ENCODE measurements at places on chromosomes 2 and 18.

- peak; percentile 77 for DNase-seq
Observed at GRCh38 chr2:226423498-226423960, 376.1 kb downstream of the IRS1 start.

DNA sequence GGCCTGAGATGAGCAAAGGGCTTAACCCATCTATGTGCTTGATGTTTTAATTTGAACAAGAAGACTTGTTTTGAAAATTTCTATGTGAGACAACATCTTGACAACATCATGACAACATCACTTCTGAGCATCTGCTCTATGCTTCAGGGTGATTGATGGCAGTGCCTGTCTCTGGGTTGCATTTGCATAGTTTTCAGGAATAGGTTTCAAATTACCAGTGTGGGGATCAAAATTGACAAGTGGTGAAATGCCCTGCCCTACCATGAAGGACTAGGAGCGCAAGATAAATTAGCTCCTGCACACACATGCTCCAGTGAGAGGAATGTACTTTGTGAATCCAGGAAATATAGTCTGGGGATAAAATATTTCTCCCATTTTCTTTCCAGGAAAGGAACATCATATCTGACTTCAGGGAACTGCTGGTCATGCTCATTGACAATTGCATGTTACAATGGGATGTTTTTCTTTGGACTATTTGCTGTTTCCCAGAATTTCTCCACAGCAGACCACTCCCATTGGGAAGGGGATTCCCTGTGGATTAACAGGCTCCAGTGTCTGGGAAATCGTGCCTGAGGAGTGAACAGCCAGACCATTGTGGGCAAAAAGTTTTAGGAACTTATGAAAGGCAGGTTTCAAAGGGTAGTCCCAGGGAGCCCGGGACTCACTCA, 45.3 kb upstream of the IL1R2 start:
- DNase-seq, result no peak

- DNase-seq, result no peak
Observed at GRCh38 chr2:20052229-20052851, 912 bp upstream of the LAPTM4A start.

DNA sequence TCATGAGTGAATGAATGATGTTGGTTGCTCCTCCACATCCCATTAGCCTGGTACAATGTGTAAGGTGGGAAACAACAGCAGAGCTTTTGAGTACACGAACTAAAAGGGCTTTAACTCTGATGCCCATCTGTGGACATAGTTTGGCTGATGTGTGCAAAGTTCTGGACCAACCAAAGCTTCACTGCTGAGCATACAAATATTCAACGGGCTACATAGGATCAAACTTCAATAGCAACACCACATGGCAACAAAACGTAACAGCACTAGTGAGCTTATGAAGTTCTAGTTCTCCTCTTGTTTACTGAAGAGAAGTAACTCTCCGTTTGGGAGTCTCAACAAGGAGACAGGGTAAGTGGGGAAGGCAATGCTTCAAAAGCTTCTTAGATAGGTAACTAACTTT, 20.4 kb downstream of the STAM2 start:
- no peak for DNase-seq

- DNase-seq, result no peak
Observed at GRCh38 chr18:77133051-77133834, 660 bp upstream of the MBP start.

DNA sequence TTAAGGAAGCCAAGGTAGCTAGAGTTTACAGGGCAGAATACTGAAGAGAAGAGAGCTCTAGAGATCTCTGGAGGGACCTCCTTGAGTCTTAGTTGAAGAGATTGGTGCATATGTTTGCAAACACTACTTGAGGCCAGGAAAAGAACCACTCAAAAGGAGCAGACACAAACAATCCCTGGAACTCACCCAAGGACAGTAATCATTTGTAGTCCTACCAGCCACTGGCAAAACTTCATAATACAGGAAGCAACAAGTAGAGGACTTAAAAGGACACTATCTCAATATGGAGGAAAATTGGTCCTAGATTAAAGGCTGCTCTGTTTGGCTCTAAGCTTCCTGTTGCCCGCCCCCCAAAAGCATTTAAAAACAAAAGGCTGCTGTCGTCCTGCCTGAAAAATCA, 46.9 kb upstream of the UBXN4 start:
- no peak for DNase-seq

DNA sequence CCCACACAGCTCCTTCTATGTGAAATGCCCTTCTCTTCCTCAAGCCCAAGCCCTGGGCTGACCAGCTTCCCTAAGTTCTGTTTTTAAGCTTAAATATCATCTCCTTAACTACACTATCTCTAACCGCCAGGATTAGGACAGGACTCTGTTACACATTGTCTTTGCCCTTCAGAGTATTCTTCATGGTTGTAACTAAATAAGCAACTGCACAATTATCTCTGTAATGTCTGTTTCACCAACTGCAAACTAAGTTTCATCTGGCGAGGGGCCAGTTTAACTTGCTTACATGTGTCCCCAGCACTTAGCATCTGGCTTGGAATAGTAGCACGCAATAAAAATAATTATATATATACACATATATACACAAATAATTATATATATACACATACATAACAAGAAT, 1.1 kb upstream of the ERMN start:
- no peak for DNase-seq

DNA sequence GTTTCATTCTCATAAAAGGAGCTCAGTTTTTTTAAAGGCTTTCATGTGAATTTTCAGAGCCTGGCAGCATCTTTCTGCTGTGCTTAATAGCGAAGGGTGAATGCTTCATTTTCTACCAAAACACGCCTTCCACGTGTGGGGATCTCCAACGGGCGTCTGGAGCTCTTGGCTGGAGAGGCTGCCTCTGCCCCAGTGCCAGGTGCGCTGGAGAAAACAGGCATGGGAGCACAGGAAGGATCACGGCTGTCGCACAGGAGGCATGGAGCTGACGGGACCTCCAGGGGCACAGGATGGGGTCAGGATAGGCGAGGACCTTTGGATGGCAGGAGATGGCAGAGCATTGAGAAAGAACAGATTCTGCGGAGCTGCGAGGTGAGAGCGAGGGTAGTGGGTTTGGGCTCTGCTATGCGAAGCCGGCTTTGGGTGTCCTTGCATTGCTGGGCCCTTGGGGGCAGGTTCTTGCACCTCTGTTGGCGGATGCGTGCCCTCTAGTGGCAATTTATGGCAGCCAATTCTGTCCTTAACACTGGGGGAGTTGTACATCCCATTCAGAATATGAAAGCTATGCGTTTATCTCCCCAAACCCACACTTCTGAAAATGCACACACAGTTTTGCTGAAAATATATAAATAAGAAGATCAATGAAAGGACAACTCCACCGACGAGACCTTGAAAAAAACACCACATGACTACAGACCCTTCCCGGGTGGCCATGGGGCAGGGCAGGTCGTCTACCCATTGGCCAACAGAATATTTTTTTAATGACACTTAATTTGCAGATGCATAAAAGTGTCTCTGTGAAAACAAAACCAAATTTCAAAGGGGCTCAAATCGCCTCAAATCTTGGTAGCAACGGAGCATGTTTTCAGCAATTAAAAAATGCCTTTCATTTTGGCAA, 90.4 kb upstream of the SLC35G4 start:
- no peak for DNase-seq

GRCh38 chr2:110948027-110948674, 172.6 kb upstream of the BCL2L11 start:
- no peak for DNase-seq

GRCh38 chr18:78479443-78479842, 500.2 kb upstream of the SALL3 start:
- no peak for DNase-seq

DNA sequence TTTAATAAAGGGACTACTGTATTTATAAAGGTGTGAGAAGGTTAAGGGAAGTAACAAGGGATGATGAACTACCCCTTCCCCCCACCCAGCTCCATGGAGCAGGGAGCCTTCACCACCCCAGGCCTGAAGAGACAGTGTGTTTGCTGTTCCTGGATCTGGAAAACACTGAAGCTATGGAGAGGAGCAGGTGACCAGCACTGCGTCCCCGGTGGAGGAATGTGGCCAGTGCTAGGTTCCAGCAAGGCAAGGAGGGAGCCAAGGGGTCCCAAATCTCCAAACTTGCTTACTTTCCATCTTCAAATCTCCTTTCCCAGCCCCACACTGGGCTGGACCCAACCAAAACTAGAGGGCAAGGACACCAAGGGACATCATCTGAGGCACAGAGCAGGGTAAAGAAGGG, 128.7 kb upstream of the CD302 start:
- no peak for DNase-seq

DNA sequence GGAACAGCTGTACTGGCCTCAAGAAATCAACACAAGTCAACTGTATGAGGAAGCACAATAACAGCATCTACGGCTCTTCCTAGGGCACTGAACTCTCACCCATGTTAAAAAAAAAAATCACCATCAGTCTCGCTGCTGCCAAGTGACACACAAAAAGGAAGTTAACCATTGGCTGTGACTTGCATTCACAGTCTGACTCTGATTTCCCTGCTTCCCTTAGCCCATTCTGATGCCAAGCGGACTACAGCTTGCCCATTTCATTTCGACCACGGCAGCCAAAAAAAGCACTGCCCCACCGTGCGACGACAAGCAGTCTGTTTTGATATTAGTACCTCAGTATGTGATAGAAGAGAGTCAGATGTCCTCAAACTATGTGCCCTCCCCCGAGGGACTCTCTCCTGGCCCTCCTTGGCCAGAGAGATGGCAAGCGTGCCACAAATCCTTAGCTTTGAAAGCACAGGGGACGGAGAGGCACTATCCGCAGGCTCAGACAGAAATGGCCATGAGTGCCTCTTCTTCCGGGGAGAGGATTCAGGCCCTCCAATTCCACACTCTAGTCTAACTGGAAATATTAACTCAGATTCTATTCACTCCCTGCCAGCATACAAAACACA, 250.0 kb downstream of the TCF4 start:
- peak; percentile 4 for DNase-seq

DNA sequence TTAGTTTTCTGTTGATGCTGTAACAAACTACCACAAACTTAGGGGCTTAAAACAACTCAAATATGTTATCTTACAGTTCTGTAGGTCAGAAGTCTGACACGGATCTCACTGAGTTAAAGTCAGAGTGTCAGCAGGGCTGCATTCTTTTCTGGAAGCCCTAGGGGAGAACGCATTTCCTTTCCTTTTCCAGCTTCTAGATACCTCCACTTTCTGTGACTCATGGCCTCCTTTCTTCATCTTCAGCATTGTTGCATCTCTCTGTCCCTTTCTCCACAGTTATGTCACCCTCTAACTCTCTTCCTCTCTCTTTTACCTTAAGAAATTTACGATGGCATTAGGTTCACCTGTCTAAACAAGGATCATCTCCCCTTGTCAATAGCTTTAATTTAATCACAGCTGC, 13.3 kb upstream of the PPP4R1 start:
- DNase-seq, result no peak

- DNase-seq, result no peak
Observed at GRCh38 chr2:165843351-165843750, 49.3 kb upstream of the GALNT3 start.

GRCh38 chr2:11865805-11866204, 119.4 kb downstream of the LPIN1 start:
- DNase-seq, result no peak

GRCh38 chr2:62474176-62474575, 31.8 kb downstream of the TMEM17 start:
- DNase-seq, result no peak

DNA sequence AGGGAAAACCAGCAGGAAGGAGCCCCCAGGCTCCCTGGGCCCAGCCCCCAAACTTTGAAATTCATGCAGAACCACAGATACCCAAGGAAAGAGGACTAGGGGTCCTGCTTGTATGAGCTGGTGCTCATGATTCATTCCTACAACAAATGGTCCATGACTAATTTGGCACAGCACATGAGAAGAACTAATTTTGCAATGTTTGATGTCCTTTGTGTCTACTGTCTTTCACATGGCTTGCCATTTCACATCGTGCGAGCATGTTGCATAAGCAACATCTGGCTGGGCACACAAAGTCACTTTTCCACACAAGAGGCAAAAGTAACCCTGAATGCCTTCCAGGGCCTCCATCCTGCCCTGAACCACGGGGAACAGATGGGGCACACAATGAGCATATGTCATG, 149.6 kb upstream of the APCDD1 start:
- DNase-seq, result no peak

GRCh38 chr18:65202091-65202490, 548.7 kb upstream of the CDH7 start:
- DNase-seq, result no peak

- DNase-seq, result no peak
Observed at GRCh38 chr2:197798187-197798586, 6.2 kb upstream of the PLCL1 start.

DNA sequence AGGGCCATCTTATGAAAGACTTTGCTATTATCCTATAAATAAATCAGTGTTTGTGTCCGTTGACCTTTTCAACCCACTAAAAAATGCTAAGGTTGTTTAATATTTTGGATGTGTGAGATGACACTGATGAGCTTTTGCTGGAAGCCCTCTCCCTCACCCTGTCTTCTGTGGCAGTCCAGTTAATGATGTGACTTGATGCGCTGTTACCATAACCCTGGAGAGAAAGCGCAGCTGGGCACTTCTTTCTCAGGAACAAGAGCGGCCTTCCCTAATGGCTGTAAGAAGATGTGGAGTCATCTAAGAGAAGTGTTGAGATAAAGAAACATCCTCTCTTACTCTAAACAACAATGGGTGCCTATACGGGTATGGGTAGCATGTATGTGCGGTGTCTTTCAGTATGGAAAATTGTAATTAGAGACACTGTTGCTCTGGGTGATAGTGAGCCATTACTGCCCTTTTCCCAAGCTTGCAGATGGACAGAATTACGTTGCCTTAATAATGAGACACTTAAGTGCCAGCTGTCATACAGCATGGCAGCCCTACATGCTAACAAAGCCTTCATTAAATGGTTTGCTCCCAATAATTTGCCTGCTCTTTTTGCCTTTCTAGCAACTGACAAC, 165.6 kb upstream of the NABP1 start:
- DNase-seq, result no peak

DNA sequence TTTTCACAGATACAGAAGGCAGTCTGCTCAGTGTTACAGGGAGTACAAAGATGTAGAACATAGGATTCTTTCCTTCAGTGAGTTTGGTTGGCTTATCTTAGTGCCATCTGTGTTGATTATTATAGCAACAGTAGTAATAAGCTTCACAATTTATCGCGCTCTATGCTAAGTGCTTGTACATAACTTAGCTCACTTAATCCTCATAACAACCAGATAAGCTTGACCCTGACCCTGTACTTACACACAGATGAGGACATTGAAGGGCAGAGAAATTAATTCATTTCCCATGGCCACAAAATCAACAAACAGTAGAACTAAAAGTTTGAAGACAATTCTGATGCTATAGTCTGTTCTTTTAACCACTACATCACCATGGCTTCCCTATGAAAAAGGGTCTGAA, 121.8 kb downstream of the SPHKAP start:
- DNase-seq, result no peak
